Cardiac muscle cell (in vitro differentiated cells and primary cell): ENCODE measurements at places on chromosomes 7 and 10. TPM values are rescaled to one million over a fixed set of nuclear protein-coding genes. Genes with fewer than 3 reads are reported as not detected.

GRCh38 chr10:8312079-8312478 lies 257.6 kb downstream of the GATA3 start:
- no peak for DNase-seq

- no peak for DNase-seq
These were observed 13.5 kb downstream of the CRTAC1 start for GRCh38 chr10:98016772-98017475.

GRCh38 chr7:18663321-18663720 lies 167.8 kb downstream of the HDAC9 start:
- no peak for DNase-seq

GRCh38 chr10:91088300-91089140 lies 131.9 kb upstream of the PCGF5 start:
- peak; percentile 45 for DNase-seq

DNA sequence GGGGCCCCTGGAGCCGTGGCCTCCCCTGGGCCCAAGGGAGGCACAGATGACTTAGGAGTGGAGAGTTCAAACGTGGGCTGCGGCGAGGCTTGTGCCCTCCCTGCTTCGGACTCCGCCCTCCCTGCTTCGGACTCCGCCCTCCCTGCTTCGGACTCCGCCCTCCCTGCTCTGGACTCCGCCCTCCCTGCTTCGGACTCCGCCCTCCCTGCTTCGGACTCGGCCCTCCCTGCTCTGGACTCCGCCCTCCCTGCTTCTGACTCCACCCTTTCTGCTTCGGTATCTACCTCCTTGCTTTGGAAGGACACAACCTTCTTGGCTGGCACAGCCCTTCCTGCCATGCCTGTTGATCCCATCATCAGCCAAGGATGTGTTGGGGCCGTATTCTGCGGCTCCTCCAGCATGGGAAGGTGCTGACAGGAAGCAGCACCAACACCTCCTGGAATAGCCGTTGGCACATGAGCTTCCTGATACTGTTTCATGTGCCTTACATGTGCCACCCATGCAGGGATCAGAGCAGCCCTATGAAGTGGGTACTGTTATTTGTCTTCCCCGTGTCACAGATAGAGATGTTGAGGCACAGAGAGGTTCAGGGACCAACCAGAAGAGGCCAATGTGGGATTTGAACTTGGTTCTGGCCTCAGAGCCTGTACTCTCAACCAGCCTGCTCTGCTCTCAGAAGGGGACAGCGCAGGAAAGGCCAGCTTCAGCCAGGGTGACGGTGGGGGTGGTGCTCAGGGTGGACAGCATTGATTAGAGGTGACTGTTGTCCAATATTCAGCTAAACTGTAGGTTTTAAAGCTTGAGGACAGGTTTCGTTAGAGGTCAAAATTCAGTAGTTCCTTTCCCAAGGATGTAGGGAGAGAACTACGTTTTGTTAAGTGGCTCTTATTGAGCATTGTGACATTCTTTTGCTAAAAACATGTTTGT lies 114.5 kb downstream of the NKX6-2 start:
- DNase-seq, result no peak

GRCh38 chr7:157124690-157125089 lies 14.0 kb upstream of the UBE3C start:
- DNase-seq, result no peak

CALCR gene
- not detected in 2 replicates for polyA plus RNA-seq

- no peak for DNase-seq
These were observed 12.8 kb downstream of the KCTD7 start for GRCh38 chr7:66641526-66641871.

DNA sequence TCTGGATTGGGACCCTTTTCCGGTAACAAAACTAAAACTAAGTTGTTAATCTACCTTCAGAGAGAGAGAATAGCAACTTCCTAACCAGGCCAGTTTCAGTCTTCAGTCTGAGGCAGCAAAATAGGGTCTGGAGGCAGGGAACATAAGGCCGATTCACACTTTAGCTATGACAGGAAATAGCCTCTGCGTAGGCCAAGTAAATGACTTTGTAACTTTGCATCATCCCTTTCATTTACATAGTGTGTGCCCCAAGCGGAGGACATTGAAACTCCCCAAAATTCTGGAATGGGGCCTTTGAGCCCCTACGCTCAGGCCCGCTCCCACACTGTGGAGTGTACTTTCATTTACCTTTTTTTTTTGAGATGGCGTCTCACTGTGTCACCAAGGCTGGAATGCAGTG lies 1.7 kb upstream of the UPP1 start:
- no peak for DNase-seq

TMEM168 gene
- polyA plus RNA-seq, result 12.7 and 18.9 TPM in 2 replicates

SPDYE1 gene
- 1.6 and 1.7 TPM in 2 replicates for polyA plus RNA-seq

ACTR3C gene
- polyA plus RNA-seq, result 2.2 and 2.4 TPM in 2 replicates

- peak; percentile 79 for DNase-seq
These were observed 90.8 kb downstream of the PRLHR start for GRCh38 chr10:118504467-118505205.

BLVRA gene
- 79.2 and 84.4 TPM in 2 replicates for polyA plus RNA-seq

- DNase-seq, result no peak
These were observed 139.5 kb downstream of the ACTR3B start for GRCh38 chr7:152899004-152899403.
